ENCODE measurements at places on chromosomes 3 and 15. TPM values are rescaled to one million over a fixed set of nuclear protein-coding genes. Genes with fewer than 3 reads are reported as not detected.

Gene GABRB3
- 1.5 TPM for total RNA-seq

Gene ROBO2
- total RNA-seq, result 1.5 TPM

Gene TM6SF1
- 2.3 TPM for total RNA-seq

Gene PAK6
- under 0.01 TPM for total RNA-seq

Gene LDHAL6B
- not detected for total RNA-seq

Gene GMNC
- total RNA-seq, result under 0.01 TPM

Gene LRRN1
- total RNA-seq, result 0.33 TPM

GRCh38 chr15:60390871-60391501 lies 6.8 kb downstream of the ANXA2 start:
- peak overlapping the region; percentile 99 for H3K27ac ChIP-seq
- DNase-seq, result peak; percentile 94
- no peaks in the 10 kb centered on the region for H3K27me3 ChIP-seq
- H3K4me1 ChIP-seq, result peaks cover 38% of the 10 kb centered on the region
- H3K4me3 ChIP-seq, result peak overlapping the region; percentile 21

GRCh38 chr15:67178569-67179210 lies 75.8 kb downstream of the AAGAB start:
- no peak overlapping the region for H3K4me3 ChIP-seq
- H3K4me1 ChIP-seq, result peaks cover 71% of the 10 kb centered on the region
- H3K36me3 ChIP-seq, result peaks cover 45% of the 10 kb centered on the region
- H3K27me3 ChIP-seq, result no peaks in the 10 kb centered on the region
- H3K27ac ChIP-seq, result peak overlapping the region; percentile 84
- peak; percentile 98 for DNase-seq

DNA sequence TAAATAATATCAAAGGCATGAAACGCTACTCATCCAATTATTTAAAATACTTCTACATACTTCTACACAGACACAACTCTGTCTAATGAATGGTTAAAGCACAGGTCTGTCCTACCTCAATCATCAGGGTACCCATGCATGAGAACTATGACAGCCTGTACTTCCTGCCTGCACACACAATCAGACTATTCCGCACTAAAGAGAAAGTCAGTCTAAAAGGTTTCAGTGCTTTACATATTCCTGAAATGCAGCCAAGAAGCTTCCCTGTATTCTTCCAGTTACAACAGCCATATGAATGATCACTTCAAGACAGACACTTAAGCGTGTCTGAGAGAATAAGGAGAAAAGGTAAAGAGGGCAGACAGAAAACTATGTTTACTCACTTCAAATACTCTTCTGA lies 58.8 kb downstream of the TUBGCP4 start:
- no peak overlapping the region for H3K27ac ChIP-seq
- no peak overlapping the region for H3K4me3 ChIP-seq
- no peak for DNase-seq
- no peaks in the 10 kb centered on the region for H3K4me1 ChIP-seq

- no peaks in the 10 kb centered on the region for H3K27me3 ChIP-seq
- H3K27ac ChIP-seq, result no peak overlapping the region
- H3K4me3 ChIP-seq, result no peak overlapping the region
- H3K4me1 ChIP-seq, result peaks cover 7% of the 10 kb centered on the region
Measured at GRCh38 chr15:75025107-75025506, 1.7 kb downstream of the PPCDC start.

GRCh38 chr15:60729850-60730458 lies 251.0 kb upstream of the ICE2 start:
- no peaks in the 10 kb centered on the region for H3K36me3 ChIP-seq
- DNase-seq, result no peak
- no peak overlapping the region for H3K27ac ChIP-seq
- H3K27me3 ChIP-seq, result no peaks in the 10 kb centered on the region
- no peaks in the 10 kb centered on the region for H3K4me1 ChIP-seq

GRCh38 chr3:61591300-61591699 lies 29.9 kb downstream of the PTPRG start:
- peaks cover 15% of the 10 kb centered on the region for H3K4me1 ChIP-seq
- no peak overlapping the region for H3K4me3 ChIP-seq
- H3K36me3 ChIP-seq, result no peaks in the 10 kb centered on the region
- H3K27ac ChIP-seq, result no peak overlapping the region

DNA sequence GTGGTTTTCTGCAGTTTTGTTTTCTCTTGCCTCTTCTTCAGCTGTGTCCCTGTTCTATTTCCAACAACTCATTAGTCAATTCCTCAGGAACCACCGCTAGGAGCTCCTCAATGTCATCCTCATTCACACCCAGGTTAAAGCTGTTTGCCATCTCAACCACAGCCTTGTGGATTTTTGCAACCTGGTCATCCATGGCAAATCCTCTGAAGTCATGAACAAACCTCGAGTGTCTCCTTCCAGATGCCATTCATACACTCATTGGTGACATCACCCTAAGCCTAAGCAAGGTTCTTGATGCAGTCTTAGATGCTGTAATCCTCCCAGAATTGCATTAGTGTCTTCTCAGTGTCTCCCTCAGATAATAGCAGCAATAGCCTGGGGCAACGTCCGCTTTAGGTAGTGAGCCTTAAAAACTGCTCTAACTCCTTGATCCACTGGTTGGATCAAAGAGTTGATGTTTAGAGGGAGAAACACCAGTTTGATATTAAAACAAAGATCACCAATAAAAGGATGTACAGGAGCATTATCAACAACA lies 31.5 kb upstream of the ZNF502 start:
- DNase-seq, result no peak
- H3K27me3 ChIP-seq, result no peaks in the 10 kb centered on the region
- no peaks in the 10 kb centered on the region for H3K4me1 ChIP-seq
- no peaks in the 10 kb centered on the region for H3K36me3 ChIP-seq
- H3K27ac ChIP-seq, result no peak overlapping the region
- no peak overlapping the region for H3K4me3 ChIP-seq

DNA sequence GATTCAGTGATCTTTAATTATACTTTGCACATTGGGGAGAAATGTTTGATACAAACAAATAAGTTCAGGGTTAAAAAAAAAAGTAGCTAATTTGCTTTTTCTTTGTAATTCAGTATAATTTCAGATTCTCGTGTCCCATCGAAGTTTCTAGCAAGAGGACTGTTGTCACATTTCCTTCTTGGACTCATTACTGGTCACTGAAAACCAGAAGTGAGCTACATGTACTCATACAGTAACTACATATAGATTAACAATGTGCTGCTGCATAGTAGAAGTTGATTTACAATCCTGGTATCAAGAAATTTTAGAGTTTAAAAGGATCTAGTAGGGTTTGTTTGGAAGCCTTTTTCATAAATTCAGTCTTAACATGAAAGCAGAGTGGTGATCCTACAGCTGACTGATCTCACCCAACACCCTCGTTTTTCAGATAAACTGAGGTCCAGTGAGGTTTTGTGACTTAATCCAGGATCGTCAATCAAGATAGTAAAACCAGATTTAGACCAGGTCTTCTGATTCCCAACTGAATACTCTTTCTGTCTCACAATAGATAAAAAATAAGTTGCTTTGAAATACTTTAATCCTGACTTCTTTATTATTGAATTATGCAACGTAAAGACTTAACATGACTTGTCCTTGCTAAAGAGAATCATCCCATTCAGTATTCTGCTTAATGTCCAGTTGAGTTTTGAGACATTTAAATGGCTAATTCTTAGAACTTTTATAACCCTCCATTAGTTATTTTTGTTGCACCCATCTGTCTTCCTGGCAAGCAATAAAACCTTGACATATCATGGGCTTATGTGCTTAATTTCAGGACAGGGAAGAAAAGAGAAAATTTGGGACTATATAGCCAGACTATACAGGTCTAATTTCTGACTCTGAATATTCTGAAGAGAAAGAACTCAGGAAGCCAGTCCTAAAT lies 2.8 kb downstream of the SEC62 start:
- DNase-seq, result peak; percentile 21
- H3K4me3 ChIP-seq, result no peak overlapping the region
- no peak overlapping the region for H3K27ac ChIP-seq
- H3K27me3 ChIP-seq, result no peaks in the 10 kb centered on the region
- no peaks in the 10 kb centered on the region for H3K36me3 ChIP-seq

GRCh38 chr15:74733269-74733668 lies 7.9 kb upstream of the CYP1A1 start:
- no peak overlapping the region for H3K4me3 ChIP-seq
- no peaks in the 10 kb centered on the region for H3K36me3 ChIP-seq
- H3K27me3 ChIP-seq, result peaks cover 26% of the 10 kb centered on the region

GRCh38 chr3:196707566-196707965 lies 4.5 kb downstream of the CEP19 start:
- no peak overlapping the region for H3K27ac ChIP-seq
- H3K36me3 ChIP-seq, result no peaks in the 10 kb centered on the region
- H3K4me1 ChIP-seq, result no peaks in the 10 kb centered on the region
- H3K27me3 ChIP-seq, result no peaks in the 10 kb centered on the region
- no peak overlapping the region for H3K4me3 ChIP-seq

DNA sequence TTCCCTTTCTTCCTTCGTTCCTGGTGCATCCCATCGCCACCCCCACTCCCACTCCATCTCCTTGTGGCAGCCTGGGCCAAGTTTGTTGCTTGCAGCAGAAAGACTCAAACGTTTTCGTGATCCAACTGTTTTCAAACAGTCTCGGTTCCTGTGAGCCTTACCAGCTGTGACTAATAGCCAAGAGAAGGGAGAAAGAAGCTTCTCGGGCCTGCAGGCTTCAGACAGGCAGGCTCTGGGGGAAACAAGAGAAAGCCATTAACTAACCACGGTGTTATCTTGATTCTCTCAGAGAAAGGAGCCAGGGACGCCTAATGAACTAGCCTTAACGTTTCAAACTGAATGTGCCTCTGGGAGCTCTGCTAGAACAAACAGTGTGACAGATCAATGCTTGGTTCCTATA lies 742.0 kb downstream of the NR2F2 start:
- H3K27ac ChIP-seq, result no peak overlapping the region
- H3K27me3 ChIP-seq, result no peaks in the 10 kb centered on the region
- H3K36me3 ChIP-seq, result no peaks in the 10 kb centered on the region
- H3K4me3 ChIP-seq, result no peak overlapping the region
- no peaks in the 10 kb centered on the region for H3K4me1 ChIP-seq

DNA sequence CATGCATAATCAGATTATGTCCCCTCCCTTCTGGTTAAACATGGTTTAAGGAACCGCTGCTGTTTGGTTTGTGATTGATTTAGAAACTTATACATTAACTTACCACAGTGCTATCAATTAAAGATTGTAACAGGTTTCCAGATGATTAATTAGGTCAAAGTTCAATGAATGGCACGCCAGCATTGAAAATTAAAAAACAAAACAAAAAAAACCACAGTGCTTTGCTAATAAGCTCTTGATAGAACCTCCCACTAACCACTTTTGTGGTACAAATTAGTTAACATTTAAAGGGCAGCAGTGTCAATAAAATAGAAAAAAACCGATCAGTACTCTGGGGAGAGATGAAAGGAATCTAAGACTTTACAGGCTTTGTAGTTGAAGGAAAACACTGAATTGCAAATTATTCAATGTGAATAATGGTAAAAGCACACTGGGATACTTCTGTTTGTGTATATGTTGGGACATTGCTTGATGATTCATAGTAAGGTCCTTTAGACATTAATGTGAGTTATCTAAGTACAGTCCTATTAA lies 7.6 kb upstream of the C3orf38 start:
- H3K27me3 ChIP-seq, result no peaks in the 10 kb centered on the region
- H3K36me3 ChIP-seq, result no peaks in the 10 kb centered on the region
- no peak overlapping the region for H3K4me3 ChIP-seq
- peaks cover 5% of the 10 kb centered on the region for H3K4me1 ChIP-seq
- no peak overlapping the region for H3K27ac ChIP-seq

GRCh38 chr3:11154036-11154952 lies at the start of gene HRH1:
Gene HRH1 (plus strand): TSS chr3:11154493. CDS start chr3:11259038, 104,545 bp downstream.
- H3K36me3 ChIP-seq, result no peaks in the 10 kb centered on the region
- peaks cover 6% of the 10 kb centered on the region for H3K4me1 ChIP-seq
- H3K4me3 ChIP-seq, result peak within 1 kb of the TSS; percentile 82
- DNase-seq, result no peak
- no peaks in the 10 kb centered on the region for H3K27me3 ChIP-seq

Data from fibroblast of lung (primary cell).